ENCODE measurements at places on chromosomes 5 and 9.

DNA sequence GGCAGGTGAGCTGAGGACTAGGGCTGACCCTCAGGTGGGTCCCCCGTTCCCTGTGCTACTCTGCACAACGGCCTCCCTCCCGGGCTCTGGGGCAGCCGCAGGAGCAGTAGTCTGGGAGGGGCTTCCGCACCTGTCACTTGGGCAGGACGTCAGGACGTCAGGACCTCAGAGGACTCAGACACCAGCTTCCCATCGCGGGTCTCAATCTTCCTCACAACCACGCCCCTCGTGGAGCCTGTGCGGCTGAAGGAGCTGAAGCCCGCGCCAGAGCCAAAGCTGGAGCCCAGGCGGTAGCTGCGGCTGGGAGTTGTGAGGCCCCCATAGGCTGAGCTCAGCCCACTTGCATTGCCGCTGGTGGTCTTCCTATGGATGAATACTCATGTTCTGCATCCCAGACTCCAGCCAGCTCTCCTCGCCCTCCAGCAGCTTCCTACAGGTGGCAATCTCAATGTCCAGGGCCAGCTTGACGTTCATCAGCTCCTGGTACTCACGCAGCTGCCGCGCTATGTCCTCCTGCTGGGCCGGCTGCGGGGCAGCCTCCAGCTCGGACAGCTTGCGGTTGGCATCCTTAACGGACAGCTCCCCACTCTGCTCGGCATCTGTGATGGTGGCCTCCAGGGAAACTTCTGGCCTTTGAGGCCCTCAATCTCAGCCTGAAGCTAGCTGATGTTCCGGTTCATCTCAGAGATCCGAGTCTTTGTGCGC is 381.4 kb upstream of the RGMB start:
- DNase-seq: no peak

- no peak for DNase-seq
Observed at GRCh38 chr5:178590141-178590923, at the start of gene COL23A1. COL23A1 (minus strand) TSS chr5:178590393.

- no peak for DNase-seq
Observed at GRCh38 chr9:3719286-3719685, 193.5 kb upstream of the RFX3 start.

- no peak for DNase-seq
Observed at GRCh38 chr9:135410831-135411473, 68.6 kb upstream of the PPP1R26 start.

DNA sequence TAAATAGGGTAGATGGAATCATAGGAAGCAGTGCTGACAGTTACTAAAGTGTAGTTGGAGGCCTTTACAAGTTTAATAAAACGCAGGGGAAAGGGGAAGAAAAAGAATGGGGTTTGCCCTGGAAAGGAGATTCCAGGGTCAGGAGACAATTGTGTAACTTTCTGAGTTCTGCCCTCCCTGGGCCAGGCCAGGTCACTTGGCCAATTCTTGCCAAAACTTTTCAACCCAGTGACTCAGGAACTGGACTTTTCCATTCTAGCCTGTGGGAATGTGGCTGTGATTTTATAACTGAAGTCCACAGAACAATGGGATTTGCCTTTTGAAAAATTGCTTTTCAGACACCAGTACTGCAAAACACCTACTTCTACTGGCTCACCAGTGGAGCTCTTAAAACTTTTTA is 289.8 kb upstream of the ANKRD55 start:
- DNase-seq: no peak

DNA sequence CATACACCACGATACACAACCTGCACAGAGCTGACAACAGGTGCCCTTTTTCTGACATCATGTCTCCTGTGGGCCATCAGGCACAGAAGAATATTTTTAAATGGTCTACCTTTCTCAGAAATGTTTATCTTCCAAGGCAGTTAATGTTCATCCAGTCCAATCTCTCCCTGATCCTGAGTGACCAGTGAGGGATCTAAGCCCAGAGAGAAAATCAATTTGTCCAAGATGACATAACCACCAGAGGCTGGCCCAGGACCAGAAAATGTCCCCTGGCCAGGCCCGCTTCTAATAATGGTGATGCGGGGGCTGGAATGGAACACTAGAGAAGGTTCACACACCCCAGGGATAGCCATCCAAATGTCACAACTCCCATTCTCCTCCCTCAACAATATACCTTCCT is 357.9 kb upstream of the KIF2A start:
- DNase-seq: no peak

- DNase-seq: no peak
Observed at GRCh38 chr5:77250021-77250420, 39.5 kb downstream of the PDE8B start.

All from OCI-LY7 (cell line).